ENCODE measurements at places on chromosomes 2 and 18. TPM values are rescaled to one million over a fixed set of nuclear protein-coding genes. Genes with fewer than 3 reads are reported as not detected.

Gene FECH
- total RNA-seq: 21.7 TPM

Gene DSG4
- total RNA-seq: not detected

Gene C2orf15
- not detected for total RNA-seq

Gene PPIL3
- 38.4 TPM for total RNA-seq

Gene ADGRF3
- not detected for total RNA-seq

Gene PSMA8
- not detected for total RNA-seq

Gene NEURL3
- total RNA-seq: 6.3 TPM

Gene DYNAP
- total RNA-seq: not detected

Gene TXNDC2
- total RNA-seq: not detected

Gene NBAS
- 97.0 TPM for total RNA-seq

Gene LRRC30
- not detected for total RNA-seq

Gene TUBA3E
- total RNA-seq: not detected
